CD4-positive, alpha-beta T cell treated with Interleukin-12 subunit alpha and Interleukin-12 subunit beta, for 1 hour (primary cell): ENCODE measurements at places on chromosomes 4 and X.
A peak's percentile ranks its signal among the peaks of the same experiment; 100 is the strongest.

- no peak for DNase-seq
Measured at GRCh38 chr4:82043809-82044137, 330.0 kb downstream of the HNRNPD start.

DNA sequence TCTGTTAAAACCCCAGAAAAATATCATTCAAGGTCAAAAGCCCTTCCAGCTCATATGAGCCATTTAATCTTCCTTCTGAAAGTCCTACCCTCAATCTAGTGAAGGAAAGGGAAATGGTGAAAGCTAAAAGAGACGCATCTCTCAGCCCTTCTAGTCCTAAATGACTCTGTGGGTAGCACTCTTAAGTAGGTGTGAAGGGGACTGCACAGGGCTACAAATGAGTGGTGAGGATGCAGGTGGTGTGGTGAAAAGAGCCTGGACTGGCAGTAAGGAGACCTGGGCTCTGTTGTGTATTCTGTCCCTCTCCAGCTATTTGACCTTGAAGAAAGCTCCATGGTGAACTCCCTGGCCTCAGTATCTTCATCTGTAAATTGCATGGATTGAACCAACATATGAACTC, 671.8 kb upstream of the DIPK2B start:
- no peak for DNase-seq

GRCh38 chr4:159395693-159396092, 292.8 kb downstream of the RAPGEF2 start:
- DNase-seq: no peak

- DNase-seq: no peak
Measured at GRCh38 chrX:10070714-10071436, 85.9 kb upstream of the CLCN4 start.

DNA sequence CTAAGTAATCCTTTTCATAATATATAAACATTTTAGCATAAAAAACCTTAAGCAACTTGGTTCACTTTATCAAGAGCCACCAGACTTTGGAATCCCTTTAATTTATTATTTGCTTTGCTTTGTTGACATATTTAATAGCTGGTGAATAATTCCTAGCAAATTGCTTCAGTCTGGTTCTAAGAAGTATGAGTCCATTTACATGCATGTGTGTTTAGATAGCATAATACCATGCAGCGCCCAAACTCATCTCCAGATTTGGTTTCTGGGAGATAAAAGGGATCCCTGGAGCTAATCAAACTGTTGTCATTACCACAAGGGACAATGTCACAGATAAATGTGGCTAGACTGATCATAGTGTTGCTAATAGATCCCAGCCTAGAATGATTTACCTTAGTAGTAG, 111.8 kb downstream of the TMEM144 start:
- no peak for DNase-seq

DNA sequence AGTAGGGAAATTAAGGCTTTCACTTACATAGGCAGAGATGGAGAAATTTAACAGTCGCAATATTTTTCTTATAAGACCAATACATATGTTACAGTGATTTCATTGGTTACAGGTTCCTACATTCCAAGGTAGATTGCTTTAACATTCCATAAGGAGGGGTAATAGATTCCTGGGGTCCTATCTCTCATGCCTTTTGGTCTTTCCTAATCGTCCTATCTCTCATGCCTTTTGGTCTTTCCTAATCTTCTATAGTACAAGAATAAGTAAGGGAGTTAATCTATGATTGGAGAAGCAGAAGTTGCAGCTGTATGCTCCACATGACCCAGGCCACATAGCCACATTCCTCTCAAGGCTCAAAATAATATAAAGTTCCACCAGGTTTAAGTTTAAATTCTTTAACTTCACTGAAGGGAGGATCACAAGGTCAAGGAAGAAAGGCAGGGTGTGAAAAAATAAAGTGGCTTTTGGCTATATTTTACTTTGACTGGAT, 285.0 kb upstream of the BOD1L1 start:
- DNase-seq: no peak

- DNase-seq: no peak
Measured at GRCh38 chrX:35439692-35440091, 358.4 kb upstream of the MAGEB16 start.

GRCh38 chr4:189364032-189364449, 576.6 kb upstream of the FRG1 start:
- DNase-seq: no peak

- DNase-seq: no peak
Measured at GRCh38 chr4:8320386-8320750, 50.8 kb downstream of the HTRA3 start.

- peak; percentile 6 for DNase-seq
Measured at GRCh38 chr4:1277667-1278665, 11.7 kb upstream of the MAEA start.

- DNase-seq: no peak
Measured at GRCh38 chr4:114393295-114394038, 205.1 kb upstream of the UGT8 start.

- DNase-seq: no peak
Measured at GRCh38 chr4:149993030-149993429, 85.2 kb upstream of the DCLK2 start.

DNA sequence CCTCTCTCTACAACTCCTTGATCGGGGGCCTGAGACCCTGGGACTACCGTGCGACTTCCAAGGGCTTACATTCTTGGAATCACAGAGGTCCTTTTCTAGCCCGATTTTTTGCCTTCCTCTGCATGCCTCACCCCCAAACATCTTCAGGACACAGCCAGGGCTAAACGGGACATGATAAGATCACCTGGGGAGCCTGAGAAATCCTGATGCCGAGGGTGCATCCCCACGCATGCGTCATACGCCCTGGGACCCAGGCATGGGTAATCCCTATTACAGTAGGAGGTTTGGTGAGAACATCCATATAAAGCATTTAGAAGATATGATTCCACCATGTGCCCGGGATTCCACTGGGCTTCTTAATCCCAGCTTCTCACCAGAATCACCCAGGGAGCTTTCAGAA, 77.1 kb downstream of the DCTD start:
- no peak for DNase-seq

DNA sequence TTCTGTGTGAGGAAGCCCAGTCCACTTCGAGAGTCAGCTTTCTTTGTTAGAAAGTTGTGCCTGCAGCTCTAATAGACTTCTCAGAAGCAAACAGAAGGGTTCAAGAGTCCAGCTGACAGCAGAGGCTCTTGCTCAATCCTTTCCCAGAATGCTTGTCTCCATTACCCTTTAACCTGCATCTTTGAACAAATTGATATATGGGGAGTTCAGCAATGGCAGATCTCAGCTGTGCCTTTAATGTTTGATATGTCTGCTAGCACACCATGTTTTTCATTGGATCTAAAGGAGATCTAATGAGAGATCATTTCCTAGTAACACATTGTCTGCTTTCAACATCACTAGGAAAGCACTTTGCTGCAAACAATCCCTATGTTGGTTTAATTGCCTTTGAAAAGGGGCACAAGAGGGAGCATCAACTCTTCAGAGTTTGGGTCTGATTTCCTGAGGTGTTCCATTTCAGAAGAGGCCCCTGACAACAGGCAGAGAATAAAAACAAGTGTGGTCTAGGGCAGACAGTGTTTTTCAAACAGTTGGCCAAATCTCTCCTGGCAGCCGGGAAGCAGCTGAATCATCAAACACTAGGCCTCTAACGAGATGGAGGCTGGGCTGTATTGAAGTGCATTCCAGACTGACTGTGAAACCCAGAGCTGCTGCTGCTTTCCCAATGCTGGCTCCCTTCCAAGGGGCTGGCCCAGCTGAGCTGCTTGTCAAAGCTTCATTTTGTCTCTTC, 55.5 kb downstream of the LUZP4 start:
- DNase-seq: no peak

GRCh38 chr4:10100734-10101216, 15.8 kb downstream of the WDR1 start:
- DNase-seq: no peak

DNA sequence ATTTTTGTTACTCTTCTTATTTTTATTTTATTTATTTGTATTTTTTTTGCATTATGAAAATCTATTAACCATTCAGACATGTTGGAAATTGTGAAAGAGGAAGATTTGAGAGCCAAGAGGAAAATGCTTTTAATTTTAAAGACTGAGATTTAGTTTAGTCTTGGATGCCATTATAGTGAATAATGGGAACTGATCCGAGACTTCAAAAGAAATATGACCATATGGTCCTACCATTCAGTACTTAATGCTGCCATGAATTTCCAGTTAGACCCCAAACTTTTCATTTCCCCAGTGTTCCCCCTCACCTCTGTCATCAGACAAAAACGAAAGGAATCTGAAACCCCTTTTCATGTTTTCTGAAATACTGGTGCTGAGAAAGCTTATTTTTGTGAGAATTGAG, 95.5 kb downstream of the TENM3 start:
- DNase-seq: no peak

DNA sequence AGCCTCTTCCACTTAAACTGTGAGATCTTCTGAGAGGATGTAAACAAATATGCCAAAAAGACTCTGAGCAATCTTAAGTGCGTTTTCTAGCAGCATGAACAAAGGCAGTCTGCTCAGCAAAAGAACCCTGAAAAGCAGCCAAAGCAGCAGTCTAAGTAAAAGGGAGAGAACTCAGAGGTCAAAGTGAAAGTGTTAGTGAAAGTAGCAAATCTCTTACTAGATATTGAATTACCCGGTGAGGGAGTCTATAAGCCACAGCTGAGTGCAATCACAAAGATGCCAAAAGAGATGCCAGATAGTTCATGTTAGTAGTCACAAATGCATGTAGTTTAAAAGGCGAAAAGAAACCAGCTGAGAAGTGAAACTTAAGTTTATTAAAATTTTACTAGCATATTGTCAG, 7.9 kb upstream of the GNRHR start:
- peak; percentile 10 for DNase-seq

GRCh38 chr4:53815281-53815680, 224.0 kb upstream of the LNX1 start:
- DNase-seq: no peak

DNA sequence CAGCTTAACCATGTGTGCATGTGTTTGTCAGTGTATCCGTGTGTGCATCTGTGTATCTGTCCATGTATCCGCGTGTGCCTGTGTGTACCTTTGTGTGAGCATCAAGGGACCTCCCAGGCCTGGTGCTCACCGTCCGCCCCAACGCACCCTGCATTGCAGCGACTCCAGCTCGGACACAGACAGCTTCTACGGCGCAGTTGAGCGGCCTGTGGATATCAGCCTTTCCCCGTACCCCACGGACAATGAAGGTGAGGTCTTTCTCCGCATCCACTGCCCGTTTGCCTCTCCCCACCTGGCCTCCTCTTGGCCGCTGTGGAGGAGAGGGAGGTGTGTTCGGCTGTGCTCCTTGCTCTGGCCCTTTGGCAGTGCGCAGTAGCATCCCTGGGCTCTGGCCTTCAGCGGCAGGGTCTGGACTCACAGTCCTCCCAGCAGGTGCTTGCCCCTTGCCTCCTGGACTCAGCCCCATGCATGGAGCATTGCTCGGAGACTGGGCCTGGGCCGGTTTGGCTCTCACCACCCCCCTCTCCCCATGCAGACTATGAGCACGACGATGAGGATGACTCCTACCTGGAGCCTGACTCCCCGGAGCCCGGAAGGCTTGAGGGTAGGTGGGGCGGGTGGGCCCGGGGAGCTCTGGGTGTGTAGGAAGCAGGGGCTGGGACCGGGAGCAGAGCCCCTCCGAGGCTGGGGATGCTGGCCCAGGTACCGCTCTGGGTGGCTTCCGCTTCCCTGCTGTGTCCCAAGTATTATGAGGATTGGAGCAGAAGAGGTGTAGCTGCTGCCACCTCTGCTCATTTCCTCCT, 16.4 kb upstream of the ADD1 start:
- DNase-seq: no peak

GRCh38 chr4:56799824-56800756, 21.4 kb downstream of the SPINK2 start:
- DNase-seq: peak; percentile 86

DNA sequence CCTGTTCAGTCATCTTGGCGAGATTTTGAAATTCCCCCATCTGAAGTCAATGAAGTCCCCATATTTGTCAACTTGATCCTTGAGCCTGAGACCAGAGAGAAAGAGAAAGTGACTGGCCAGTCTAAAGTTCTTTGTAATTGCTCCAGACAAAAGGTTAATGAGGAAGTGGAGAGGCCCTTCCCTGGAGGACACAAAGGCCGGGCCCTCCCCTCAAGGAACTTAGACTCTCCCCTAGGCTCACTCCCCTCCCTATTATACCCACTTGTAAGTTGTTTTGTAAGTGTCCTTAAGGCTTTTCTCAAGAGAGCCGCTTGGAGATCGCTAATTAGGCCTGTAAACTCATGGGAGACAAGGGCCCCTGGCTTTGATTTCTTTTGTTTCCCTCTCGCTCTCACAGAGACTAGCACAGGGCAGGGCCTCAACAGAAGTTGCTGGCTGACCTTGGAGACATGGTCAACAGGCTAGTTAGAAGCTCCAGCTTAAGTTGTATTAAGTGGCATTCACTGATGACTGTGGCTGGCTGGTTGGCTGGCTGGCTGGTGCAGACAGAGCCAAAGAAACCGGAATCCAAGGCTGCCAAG, 20.3 kb upstream of the GPC4 start:
- no peak for DNase-seq

- DNase-seq: no peak
Measured at GRCh38 chrX:31506928-31507327, 435.1 kb upstream of the FTHL17 start.

DNA sequence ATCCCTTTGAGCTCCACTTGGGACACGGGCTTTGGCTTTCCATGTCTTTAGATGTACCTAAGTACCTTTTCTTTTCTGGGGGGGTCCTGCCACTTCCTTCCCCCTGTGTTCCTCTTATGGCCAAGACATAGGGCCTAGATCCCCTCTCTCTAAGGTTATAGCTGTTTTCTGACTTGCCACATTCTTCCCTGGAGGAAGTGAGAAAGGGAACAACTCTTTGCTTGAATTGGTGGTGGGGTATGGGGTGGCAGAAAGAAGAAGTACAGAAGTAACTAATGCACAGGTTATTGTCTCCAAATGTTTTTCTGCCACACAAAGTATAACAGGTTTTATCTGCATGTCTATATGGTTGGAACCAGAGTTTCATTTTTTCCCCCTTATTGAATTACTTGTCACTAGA, 29.7 kb upstream of the DIPK2B start:
- DNase-seq: no peak

GRCh38 chrX:155956649-155957048, 40.8 kb upstream of the IL9R start:
- DNase-seq: no peak

- DNase-seq: no peak
Measured at GRCh38 chrX:75151827-75152592, 4.1 kb downstream of the ABCB7 start.

- DNase-seq: no peak
Measured at GRCh38 chr4:122946142-122946541, 23.7 kb upstream of the NUDT6 start.

DNA sequence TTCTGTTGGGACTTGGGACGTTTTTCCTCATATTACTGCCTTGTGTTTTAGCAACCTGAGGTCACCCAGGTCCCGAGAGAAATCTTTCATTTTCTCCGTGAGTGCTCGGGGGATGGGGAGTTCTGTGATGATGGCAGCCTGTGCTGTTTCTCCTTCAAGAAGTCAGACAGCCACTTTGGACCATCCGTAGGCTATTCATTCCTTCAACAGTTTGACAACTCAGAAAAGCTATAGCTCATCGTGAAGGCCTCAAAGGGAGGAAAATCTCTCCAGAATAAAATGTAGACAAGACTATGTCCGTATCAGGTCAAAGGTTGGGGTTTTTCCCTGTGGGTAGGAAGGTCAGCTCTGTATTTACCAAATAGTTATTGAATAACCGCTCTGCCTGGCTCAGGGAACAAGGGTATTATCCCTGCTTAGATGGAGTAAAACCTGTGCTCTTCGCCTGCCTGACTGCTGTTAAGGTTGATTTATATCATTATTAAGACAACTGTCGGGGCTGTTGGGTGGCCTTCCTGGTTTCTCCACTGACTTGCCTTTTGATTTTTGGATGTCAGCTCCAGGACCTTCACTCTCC, 36.6 kb downstream of the FAM114A1 start:
- DNase-seq: no peak

- DNase-seq: no peak
Measured at GRCh38 chrX:118189628-118190027, 73.0 kb upstream of the KLHL13 start.
